NCI-H2081 (cell line): ENCODE measurements at places on chromosomes 1 and 21.
A peak's percentile ranks its signal among the peaks of the same experiment; 100 is the strongest.

DNA sequence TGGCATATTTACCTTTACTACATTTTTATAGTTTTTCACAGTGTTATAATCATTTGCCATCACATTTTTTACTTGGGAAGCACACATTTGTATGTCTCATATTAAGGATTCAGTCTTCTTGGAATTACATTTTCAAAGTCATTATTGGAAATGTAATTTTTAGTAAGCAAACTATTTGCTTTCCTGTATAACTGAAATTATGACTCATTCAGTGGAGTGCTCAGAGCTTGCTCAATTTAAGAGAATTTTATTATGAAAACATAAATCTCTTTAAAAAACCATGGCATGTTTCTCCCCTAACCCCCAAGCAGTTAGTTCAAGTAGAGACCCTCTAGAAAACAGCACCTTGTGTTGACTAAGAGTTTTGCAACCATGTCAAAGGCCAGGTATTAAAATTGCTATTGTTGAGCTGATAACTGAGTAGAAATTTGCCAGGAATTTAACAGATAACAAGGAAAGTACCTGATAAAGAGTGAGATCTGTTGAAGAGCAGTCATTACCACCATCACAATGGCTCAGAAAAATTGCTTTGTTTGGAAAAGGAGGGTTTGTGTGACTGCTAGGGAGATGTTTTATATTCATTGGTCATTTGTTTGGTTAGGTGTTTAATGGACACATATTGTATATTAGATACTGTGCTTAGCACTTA is 105.9 kb downstream of the KCNK2 start:
- no peak for DNase-seq

- DNase-seq, result peak; percentile 8
These were observed 58.9 kb upstream of the CTTNBP2NL start for GRCh38 chr1:112337028-112337531.

DNA sequence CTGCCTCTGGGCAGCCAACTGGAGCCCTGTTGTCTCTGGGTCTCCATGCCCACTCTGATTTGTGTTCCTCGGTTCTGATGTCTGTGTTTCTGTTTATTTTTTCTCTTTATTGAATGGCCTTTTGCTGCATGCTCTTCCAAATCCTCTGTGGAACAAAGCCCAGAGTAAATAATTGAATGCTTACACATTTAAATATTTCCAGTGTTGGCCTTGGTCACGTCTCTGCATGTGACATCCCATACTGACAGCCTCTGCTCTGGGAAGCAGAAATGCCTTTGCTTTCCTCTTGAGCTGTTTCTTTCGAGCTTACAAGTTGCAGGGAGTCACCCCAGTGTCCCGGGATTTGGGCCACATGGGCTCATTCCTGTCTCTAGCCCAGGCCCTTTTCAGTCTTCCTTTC is 267.9 kb downstream of the PTPRU start:
- no peak for DNase-seq

GRCh38 chr1:41668054-41668660 is 183.7 kb upstream of the EDN2 start:
- no peak for DNase-seq

GRCh38 chr1:28642847-28643635 is at the start of gene TAF12:
Gene TAF12, minus strand, starts transcription at chr1:28643067. Its CDS starts 20,986 bp downstream, at chr1:28622081.
- DNase-seq, result peak; percentile 96

DNA sequence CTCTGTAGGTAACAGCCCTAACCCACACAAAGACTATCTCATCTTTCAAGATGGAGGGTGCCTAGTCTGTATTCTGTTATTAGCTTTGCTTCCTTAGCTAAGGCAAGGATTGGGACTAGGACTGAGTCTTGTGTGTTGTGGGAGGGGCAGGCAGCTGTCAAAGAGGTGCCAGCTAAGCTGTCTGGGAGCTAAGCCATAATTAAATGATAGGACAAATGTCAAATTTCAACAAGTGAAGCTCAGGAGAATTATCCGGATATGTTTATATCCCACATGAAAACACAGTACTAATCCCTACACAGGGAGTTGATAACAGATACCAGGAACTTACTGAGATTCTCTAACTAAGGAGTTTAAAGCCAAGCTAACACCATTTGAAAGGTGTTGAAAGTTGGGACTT is 70.5 kb upstream of the NGF start:
- no peak for DNase-seq

DNA sequence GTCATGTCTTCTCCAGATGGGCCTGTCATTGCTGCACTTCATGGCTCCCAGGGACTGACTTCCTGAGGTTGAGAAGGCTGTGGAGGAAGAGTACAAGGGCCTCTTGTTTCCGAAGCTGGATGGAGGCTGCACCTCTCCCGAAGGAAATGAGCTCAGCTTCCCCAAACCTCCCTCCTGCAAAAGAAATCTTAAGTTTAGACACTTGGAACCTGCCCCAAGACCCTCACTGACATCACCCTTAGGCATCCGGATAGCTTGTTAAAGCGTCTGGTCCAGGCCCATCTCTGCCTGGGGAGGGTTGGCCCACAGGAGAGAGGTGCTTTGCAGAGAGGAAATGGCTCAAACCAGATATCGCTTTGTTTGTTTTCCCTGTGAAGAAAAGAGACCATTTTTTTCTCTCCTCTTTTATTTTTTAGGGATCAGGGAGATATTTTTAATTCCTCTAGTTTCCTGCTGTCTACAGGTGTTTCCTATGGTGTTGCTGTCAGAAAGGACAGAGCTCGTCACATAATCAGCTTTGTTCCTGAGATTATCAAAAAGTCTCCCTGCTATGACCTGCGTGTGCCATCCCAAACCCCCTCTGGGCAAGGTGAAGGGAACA is 25.0 kb downstream of the RCSD1 start:
- DNase-seq, result no peak

DNA sequence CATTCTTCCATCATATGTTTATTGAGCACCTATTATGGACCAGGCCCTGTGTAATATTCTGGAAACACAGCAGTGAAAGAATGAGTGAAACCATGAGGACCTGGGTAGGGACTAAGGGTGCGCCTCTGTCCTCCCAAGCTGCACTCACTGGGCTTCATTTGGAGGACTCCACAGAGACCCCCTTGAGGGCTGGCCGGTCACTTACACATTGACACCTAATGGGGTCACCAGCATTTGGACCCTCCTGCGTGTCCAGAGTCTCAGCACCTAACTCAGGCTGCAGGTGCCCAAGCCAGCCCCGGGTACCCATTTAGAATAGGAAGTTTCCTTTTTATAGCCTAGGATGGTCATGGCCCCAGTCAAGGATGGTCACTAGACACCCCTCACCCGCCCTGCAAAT is 2.8 kb upstream of the FNDC5 start:
- no peak for DNase-seq

DNA sequence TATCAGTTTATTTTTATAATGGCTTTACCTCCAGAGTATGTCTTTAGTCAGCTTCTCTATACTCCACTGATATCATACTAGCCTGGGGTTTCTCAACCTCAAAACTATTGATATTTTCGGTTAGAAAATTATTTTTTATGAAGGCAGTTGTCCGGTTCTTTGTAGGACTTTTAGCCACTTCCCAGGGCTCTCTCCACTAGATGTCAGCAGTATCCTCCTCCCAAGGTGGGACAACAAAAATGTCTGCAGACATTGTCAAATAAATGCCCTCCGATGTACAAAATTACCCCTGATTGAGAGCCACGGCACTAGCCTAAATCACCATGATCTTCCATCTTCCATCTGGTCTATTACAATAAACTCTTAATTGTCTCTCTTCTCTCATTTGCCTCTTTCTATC is 4.1 kb upstream of the GRIK1 start:
- DNase-seq, result no peak

GRCh38 chr1:166905136-166905535 is 29.1 kb upstream of the TADA1 start:
- DNase-seq, result no peak

DNA sequence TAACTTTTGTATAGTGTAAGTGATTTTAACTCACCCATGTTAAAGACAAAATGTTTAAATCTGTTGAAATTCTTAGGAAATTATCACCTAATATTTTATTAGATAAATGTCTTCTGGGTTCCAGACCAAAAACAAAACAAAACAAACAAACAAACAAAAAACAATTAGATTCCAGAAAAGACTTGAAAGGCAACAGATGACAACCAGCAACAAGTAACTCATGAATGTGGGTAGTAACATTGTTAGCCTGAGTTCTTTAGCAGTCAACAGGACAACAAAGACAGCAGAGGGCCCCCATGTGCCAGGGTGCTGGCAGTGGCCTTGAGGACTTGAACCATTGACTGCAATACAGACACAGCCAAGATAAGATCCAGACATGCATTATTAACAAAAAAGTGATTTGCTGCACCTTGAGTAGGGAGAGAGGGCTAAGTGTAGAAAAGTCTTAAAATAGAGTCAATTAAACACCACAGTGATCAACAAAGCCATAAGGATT is 2.4 kb upstream of the CD247 start:
- no peak for DNase-seq

DNA sequence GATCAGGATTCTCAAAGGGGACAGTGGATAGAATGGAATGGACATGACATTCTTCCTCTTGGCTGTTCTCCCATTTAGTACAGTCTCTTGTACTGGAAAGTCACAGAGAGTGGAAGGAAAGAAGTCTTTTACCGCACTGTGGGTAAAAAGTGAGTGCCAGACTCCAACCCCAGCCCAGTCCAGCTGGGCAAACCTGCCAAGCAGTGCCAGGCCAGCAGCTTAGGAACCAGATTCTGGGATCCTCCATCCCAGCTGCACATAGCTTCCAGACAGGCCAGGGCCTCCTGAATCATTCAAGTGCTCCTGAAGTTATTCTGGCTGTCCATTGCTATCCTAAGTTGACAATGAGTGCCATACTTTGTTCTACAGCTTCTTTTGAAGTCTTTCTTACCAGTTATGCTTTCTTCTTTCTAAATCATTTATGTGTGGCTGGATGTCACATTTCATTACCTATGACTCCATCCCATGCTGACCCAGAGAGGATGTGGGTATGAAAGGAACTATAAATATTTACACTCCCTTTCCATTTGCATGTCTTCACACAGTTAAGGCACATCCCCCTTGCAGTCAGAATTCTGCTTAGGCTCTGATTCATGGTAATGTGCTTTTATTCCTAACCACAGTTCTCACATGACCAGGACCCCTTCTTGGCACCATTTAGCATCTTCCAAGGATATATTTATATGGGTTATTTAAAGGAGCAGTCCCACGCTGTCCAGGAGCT is 88.9 kb downstream of the AK5 start:
- DNase-seq, result no peak

DNA sequence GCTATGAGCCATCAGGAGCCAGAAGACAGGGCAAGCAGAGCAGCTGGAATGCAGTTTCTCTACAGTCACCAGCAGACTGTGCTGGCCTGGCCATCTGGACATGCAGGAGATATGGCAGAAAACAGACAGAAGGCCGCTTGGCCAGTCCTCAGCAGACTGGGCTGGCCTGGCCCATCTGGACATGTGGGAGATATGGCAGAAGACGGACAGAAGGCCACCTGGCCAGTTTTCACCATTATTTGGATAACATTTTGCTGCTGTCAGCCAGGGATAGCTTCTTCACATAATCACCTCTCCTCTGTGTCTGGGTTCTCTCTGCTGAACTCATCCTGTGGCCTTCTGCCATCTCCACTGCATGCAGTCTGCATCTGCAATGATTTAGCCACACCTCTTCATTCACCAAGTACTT is 25.0 kb upstream of the CACYBP start:
- DNase-seq, result no peak

- no peak for DNase-seq
These were observed 166.2 kb downstream of the TOMM20 start for GRCh38 chr1:234962340-234962989.

DNA sequence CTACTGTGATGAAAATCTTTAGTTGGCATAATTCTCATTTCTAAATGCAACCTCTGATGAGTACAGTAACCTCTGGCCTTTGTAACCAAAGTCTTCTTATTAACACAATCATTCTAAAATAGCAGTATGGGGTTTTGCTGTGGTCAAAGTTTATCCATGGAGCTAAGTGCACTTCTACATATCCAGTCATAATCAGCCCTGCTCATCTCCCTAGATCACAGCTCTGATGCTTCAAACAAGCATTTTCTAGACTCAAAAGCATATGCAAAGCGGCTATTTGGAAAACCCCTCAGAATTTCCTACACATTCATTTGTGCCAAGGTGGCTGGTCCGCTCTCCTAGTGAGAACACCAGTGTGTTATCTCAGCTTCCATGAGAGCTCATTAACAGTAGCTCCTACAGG is 418.6 kb downstream of the MRPL39 start:
- no peak for DNase-seq

DNA sequence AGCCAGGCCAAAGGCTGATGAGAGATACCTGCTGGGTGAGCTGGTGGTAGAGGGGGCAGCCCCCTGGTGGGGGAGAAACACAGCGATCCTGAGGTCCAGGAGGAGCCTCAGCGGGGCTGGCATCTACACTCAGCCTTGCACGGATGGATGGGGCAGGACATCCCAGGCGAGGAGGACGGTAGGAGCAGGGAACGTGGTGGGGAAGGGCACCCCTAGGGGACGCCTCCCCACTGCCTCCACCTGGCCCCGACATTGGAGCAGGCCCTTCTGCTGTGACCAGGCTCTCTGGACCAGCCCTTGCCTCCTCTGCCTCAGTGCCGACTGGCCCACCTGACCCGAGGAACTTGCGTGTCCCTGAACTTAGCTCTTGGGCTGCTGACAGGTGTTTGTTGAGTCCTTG is 6.4 kb upstream of the MMEL1 start:
- no peak for DNase-seq

DNA sequence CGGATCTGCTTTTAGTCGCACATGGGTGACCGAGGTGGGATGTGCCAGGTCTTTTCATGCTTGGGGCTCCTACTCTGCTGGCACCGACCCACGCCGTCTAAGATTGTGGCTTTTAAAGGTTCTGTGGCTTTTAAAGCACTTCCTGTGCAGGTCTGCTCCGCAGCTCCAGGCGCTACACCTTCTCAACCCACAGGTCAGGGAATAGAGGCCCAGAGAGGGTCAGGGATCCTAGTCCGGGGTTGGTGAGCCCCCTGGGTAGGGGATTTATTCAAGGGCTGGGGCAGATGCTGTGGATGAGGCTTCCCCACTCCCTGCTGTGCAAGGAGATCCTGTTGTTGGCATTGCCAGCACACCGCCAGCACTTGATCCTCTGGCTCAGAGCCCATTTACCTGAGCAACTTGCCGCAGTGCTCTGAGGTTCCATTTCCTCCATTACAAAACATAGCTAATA is 212.8 kb upstream of the RAB4A start:
- DNase-seq, result peak; percentile 38
